ENCODE measurements at places on chromosomes 1 and 21.
A peak's percentile ranks its signal among the peaks of the same experiment; 100 is the strongest.

GRCh38 chr1:189819751-189820150, 657.9 kb downstream of the BRINP3 start:
- DNase-seq, result no peak

- no peak for DNase-seq
Measured at GRCh38 chr1:215111916-215112315, 29.4 kb downstream of the KCNK2 start.

GRCh38 chr1:43274125-43274803, 4.5 kb downstream of the TMEM125 start:
- DNase-seq, result no peak

DNA sequence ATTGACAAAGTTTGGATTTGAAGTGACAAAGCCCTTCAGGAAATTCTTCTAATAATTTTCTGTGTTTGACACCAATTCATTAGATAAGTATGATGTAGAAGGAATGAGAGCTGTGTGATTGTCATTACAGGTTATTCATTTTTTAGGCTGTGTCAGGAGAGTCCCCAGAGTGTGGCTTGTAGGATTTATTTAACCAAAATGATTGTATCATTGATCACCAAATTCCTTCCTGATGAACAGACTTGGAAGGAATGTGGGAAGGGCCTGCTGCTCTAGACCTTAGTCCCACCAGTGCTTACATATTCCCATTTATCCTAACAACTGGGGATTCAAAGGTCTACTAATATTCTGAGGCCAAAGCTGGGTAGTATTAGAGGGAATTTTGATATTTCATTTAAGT, 383.3 kb upstream of the KAZN start:
- DNase-seq, result no peak

DNA sequence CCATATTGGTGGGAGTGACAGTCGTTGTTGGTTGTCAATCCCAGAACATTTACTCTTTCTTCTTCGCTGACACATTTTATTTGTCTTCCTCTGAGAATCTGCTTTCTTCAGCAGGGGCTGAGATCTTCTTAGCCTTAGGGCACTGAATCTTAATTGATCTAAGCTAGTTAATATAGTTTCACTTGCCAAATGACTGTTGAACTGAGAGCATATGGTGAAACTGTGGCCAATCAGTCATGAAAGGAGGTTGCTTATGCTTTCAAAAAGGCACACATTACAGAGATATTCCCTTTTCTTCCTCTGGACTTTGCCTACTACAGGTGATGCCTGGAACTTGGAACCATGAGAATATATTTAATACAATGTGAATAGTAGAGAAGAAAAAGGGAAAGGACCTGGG, 60.0 kb upstream of the KIAA0040 start:
- no peak for DNase-seq

DNA sequence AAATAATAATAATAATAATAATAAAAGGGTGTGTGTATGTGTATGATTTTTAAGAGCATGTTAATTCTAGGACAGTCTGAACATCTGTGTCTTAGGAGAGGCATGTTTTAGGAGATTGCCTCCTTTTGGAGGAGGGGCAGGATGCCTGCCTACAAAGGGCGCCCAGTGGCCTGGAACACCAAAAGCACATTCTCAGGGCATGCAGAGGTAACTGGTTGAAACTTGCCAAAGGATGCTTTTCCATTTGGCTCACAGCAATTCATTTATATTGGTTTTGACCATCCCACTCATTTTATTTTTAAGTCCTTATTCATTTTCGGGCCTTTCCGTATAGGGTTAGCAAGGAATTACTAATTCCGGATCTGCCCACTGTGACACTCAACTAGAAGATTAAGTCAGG, 21.1 kb upstream of the LAMC2 start:
- no peak for DNase-seq

DNA sequence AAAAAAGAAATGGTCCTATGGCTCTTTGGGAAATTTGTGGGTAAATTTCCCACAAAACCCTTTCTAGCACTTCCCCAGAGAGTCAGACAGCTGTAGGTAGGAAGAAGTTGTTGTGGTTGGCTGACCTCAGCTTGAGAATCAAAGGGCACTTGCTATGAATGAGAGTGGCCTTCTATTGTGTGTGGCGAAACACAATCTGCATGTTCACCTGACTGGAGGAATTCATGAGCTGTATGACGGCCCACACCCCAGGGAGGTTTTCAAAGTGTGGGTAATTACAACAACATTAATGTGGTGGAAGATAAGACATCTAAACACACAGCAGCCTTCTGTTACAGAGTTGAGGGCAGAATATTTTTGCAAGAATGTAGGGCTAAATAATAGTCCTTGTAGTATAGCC, 38.8 kb downstream of the NGF start:
- no peak for DNase-seq

- DNase-seq, result no peak
Measured at GRCh38 chr1:182990413-182991144, 32.6 kb upstream of the LAMC1 start.

GRCh38 chr1:204075139-204075521, 2.2 kb downstream of the SOX13 start:
- no peak for DNase-seq

- DNase-seq, result no peak
Measured at GRCh38 chr1:221097479-221098281, 218.4 kb downstream of the HLX start.

DNA sequence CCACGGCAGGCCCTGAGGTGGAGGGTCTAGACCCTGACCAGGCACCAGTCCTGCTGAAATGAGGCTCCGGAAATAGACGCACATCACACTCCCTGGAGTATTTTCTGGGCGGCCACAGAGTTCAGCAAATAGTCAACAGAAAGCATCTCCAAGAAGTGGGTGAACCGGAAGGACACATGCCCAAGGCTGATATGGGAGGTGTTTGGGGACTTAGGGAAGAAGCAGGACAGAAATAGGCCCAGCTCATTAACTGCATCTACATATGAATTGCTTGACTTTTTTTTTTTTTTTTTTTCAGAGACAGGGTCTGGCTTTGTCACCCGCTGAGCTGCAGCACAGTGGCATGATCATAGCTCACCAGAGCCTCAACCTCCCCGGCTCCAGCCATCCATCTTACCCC, 36.5 kb upstream of the GPR157 start:
- DNase-seq, result no peak

- no peak for DNase-seq
Measured at GRCh38 chr1:19086176-19086875, 123.7 kb downstream of the UBR4 start.

- no peak for DNase-seq
Measured at GRCh38 chr1:156460525-156460924, 40.0 kb downstream of the MEF2D start.

- DNase-seq, result no peak
Measured at GRCh38 chr1:40784141-40784770, 669 bp downstream of the KCNQ4 start.

- DNase-seq, result no peak
Measured at GRCh38 chr1:60894130-60894529, 188.2 kb upstream of the NFIA start.

GRCh38 chr1:89671775-89672488, 39.0 kb downstream of the LRRC8C start:
- DNase-seq, result no peak

- DNase-seq, result no peak
Measured at GRCh38 chr1:45926330-45926729, 122.9 kb downstream of the MAST2 start.

DNA sequence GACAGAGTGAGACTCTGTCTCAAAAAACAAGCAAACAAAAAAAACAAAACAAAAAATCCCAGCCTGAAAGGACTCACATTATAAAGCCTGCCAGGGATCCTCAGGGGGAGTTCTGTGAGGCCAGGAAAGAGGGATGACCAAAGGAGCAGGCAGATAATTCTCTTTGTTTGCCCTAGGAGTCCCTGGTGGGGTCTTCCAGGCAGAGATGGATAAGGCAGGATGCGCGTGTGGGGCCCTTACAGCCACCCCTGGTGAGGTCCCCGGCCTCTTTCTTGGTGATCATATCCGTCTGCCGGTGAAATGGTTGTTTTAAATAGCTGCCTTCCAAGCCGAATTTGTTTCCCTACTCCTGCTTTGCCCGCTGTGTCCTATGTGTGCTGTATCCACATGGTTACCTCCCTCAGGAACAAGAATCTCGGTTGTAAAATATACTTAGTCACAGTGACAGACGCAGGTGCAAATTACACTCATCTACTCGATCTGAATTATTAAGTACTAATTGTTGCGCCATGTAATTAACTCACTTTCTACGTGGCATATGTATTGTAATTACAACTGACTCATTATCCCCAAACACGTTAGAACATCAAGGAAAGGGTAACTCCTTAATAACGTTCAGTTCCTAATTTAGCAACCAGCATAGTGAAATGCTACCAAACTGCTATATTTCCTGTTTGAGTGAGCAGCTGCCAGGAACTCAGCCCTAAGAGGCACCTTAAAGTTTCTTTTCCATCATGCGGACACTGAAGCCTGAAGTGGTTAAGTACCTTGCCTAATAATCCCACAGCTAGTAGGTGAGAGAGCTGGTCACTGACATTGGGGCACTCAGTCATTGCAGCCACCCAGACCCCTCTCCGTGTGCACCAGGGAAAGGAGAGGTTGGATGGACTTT, 106.4 kb downstream of the ZSCAN20 start:
- no peak for DNase-seq

DNA sequence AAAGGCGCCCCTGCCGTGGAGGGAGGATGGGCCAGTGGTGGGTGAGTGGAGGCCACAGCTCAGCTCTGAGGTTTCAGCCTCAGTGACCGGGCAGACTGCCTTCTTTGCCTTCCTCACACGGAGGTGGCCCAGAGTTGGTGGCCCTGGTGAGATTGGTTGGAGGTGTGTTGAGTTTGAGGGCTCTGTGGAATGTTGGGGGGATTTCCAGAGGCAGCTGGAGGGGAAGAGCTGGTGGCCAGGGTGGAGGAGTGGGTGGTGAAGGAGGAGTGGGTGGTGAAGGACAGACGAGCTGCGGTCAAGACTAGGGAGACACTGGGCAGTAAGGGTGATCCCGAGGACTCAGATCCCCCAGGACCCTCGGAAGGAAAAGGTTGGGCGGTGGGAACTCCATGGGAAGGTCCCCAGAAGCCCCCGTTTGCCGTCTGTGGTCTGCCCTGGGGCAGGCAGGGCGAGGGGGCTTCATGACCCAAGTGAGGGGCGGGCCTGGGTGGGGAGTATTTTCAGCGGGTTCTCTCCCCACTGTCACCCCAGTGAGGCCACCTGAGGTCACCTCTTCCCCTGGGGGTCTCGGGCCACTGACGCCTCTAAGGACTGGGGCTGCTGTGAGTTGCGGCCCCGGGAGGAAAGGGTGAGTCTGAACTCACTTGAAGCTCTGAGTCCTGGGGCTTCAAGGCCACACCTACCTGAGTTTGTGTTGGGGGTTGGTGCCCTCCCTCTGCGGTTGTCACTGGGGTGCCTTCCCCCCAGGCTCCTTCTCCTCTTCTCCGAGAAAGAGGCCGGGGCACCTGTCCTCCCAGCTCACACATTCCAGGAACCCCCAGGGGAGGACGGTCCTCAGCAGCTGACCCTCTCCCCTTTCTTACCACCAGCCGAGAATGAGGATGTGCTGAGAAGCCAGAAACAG, 22.7 kb upstream of the PIK3CD start:
- peak; percentile 37 for DNase-seq

- DNase-seq, result no peak
Measured at GRCh38 chr1:94024104-94024792, 96.7 kb downstream of the ABCA4 start.

- peak; percentile 80 for DNase-seq
Measured at GRCh38 chr1:47558601-47559593, 121.1 kb downstream of the FOXD2 start.

DNA sequence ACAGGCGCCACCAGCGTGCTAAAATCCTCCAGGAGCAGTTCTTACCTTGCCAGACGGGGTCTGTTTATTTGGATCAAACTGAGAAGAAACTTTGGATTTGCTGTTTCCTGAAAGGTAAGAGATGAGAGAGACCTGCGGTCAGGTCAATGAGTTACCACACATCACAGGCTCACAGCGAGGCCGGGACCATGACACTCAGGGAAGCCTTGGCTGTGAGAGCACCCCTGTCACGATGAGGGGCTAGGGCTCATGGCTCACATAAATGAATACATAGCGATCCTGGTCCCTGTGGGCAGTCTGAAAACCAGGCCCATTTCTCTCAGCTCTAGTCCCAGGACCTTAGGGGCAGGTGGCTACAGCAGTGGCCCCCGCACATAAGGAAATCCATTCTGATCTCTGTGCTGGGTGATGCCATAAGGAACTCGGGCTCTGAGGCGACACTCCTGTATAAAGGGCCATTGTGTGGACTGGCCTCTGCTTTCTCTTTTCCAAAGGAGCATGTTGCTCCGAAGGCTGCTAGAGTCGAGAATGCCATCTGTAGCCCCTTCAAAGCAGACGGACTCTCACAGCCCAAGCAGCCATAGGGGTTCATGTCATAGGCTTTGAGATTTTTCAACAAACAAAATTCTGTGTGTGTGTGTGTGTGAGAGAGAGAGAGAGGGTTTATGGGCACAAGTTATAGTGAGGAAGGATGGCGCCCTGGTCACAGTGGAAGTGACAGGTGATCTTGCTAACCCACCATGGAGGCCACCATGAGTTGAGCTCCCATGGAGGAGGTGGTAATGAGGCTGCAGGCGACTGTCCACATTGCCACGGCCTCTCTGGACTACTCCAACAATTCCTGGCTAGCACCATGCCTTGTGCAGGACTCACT, 9.0 kb upstream of the SRM start:
- no peak for DNase-seq

DNA sequence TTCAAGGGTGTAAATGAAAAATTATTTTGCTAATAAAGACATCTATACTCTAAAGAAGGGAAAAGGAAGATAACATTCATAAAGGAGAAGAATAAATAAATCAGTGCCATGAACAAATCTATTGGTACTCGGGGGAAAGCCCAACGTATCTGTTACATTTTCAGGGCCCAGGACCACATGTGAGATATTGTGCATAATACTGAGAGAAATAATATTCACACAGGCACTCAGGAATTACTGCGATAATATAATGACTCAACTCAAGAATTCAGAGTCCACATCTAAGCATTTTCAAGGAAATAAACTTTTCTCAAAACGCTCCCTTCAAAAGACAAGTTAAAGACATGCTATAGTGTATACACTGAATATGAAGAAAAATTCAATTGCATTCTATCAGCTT, 108.8 kb downstream of the SMYD2 start:
- no peak for DNase-seq

Data from left colon (tissue), 2 donors.